ENCODE measurements at places on chromosomes 2 and 18.

DNA sequence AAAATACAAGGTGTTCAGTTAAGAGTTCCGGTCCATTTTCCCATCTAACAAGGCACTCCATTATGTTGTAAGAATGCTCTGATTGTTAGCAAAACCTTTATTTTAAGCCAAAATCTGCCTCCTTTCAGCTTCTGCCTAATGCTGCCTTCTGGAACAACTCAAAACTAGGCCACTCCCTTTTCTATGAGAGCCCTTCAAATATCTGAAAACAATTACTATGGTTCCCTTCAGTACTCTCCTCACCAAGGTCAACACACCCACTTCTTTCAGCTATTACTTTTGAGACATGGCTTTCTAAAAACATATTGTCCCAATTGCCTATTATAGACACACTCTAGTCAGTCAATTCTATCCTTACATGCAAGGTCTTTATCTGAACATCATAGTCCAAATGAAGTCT lies 429.4 kb downstream of the ERBB4 start:
- no peak for DNase-seq

- no peak for DNase-seq
Observed at GRCh38 chr2:69241664-69242514, 145.1 kb downstream of the GFPT1 start.

GRCh38 chr2:705971-706511 lies 28.8 kb upstream of the TMEM18 start:
- no peak for DNase-seq

- DNase-seq: no peak
Observed at GRCh38 chr18:54222922-54223567, 1.4 kb downstream of the MBD2 start.

GRCh38 chr2:20707601-20708000 lies 40.7 kb downstream of the GDF7 start:
- no peak for DNase-seq

DNA sequence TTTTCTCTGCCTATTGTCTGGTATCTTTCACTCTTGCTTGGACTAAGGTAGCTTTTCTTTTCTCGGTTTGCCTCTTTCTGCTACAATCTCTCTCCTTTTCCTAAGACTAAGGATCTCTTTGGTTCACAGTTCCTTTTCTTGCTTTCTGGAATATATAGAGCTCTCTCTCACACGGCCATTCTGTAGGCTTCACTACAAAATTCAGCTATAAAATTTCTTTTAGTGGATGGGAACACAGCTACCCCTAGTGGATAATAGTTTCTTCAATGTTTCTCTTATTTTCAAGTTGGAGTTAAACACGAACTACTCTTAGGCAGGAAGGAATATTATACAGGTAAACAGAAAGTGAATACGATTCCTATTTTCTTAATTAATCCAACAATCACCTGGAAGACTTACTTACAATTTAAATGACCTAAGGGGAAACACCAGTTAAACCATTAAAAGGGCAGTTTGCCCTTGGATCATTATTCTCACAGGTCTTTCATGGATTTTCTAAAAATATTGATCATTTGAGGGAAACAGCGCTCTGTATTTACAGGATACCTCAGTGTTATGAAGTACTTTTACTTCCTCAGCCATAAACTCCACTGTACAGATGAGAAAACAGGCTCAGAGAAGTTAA lies 140.5 kb downstream of the LRP2 start:
- no peak for DNase-seq
